Forelimb muscle (tissue), 1 donor: ENCODE measurements at places on chromosomes 2 and 18. TPM values are rescaled to one million over a fixed set of nuclear protein-coding genes. Genes with fewer than 3 reads are reported as not detected.

Gene ATP6V1C2
- polyA plus RNA-seq = 3.3 TPM

Gene RAB27B
- 0.61 TPM for polyA plus RNA-seq

Gene XDH
- polyA plus RNA-seq = not detected

- DNase-seq = no peak
Measured at GRCh38 chr18:75173738-75174137, 35.2 kb downstream of the PTGR3 start.

DNA sequence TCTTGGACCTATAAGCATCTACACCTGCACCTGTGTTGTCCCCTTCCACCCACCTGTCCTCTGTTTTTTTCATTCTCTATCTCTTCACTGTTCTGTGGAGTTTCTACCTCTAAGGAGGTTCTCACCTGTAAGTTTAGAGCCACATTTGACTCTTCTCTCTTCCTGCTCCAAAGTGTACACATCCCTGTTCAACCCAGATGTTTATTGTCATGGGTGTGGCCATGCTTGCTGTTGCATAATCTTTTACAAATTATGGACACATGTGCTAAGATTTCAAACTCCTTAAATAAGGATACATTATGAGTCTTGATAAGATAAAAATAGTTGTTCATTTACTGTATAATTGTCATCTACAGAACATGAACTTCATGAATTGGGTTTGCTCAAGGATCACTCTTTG is 27.6 kb downstream of the QPCT start:
- no peak for DNase-seq

- no peak for DNase-seq
Measured at GRCh38 chr18:32040936-32041335, 22.3 kb downstream of the RNF125 start.

DNA sequence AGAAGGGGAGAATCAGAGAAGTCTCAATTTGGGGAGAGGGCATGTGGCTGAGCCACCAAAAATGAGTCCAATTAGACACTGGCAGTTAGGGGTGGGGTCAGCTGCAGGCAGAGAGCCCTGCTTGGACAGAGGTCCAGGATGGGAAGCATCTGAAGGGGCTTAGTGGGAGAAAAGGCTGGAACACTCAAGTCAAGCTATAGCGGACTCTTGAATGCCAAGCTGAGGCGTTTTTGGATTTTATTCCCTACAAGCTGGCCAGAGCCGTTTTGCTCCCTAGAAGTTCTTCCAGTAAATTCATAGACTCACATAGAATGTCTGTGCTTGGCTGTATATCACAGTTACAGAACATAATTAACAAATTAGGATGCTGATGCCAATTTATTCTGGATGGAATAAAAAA is 172.8 kb downstream of the ACOXL start:
- DNase-seq = no peak

DNA sequence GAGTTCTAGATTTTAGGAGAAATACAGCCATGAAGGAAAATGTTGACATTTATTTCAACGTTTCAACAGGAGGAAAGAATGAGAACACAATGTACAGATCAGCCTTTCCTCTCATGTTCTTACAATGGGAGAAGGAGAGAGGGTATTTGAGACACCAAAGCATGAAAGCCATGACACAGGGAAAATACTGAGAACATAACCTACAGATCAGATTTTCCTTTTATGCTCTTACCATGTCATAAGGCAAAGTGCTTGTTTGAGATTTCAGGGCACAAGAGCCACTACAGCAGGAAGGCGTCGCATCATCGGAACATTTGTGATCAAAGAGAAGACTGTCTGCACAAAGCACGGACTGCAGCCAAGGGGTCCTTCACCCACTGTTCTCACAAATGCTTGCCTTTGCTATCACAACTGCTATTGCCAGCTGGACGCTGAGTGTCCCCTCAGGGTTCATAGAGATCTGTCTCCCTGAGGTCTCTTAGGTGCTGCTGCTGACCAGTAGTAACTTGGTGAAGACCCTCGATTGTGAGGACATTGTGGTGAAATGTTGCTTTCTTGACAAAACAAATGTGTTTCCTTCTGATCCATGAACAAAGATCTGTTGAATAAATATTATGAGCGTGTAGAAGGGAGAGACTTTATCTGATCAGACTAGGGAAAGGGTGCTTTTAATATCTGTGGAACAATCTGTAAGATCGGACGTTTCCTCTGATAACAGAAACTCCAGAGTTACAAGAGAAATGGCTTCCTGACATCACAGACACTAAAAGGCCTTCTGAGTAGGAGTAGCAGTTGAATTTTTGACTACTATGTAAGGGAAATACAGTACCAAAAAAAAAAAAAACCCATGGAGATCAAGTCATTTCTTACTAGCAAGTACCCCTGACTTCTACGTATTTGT is 6.4 kb upstream of the IL1RL1 start:
- no peak for DNase-seq

DNA sequence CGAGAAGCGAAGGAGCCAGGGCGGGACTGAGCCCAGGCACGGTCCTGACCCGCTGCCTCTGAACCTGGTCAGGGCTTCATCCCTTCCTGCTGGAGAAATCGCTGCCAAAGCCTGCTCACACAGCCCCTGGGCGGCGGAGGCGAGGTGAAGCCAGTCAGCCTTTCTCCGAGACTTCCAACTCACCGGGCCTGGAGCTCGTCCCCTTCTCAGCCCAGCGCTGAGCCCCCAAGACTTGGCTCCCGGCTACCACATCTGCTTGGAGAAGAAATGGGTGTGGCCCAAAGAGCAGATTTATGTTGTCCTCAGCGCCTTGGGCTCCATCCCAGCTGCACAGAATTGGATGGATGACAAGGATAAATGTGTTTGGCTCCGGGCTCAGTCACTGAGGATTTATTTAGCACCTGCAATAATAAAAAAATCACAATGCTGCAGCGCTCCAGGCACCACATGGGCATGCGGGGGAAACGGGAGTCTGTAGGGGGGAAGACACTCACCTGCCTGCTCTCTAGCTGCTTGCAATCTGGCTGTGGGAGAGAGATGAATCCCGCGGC is 64.9 kb downstream of the ACTR2 start:
- DNase-seq = no peak

- no peak for DNase-seq
Measured at GRCh38 chr18:3892152-3892551, 442.2 kb downstream of the TGIF1 start.

DNA sequence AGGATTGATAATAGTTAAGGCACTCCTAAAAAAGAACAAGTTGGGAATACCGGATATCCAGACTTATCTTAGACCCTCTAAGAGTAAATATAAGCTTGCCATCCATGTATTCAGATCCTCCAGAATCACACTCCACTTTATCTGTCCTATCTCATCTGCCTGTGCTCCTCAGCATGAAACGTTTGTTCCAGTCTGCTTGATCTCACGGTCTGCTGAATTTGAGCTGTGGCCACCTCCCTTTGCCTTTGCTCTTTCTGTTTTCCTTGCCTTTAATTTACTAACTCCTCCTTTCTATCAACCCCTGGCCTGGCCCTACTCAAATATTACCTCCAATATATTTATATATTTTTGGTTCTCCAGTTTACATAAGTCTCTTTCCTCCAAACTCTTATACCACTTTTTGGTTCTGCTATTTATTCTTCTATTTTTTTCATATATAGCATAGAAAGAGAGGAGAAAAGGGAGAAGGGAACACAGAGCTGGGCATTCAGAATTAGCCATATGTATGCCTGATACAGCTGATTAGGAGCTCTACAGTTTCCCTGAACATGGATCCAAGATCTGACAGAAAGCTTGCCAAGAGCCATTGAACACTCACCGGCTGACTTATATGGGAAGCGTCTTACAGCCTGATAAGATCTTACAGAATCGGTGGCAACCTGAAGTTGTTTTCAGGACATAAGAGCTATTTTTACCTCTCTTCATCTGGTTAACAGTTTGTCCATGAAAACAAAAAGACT is 21.8 kb upstream of the DNAJC27 start:
- no peak for DNase-seq

DNA sequence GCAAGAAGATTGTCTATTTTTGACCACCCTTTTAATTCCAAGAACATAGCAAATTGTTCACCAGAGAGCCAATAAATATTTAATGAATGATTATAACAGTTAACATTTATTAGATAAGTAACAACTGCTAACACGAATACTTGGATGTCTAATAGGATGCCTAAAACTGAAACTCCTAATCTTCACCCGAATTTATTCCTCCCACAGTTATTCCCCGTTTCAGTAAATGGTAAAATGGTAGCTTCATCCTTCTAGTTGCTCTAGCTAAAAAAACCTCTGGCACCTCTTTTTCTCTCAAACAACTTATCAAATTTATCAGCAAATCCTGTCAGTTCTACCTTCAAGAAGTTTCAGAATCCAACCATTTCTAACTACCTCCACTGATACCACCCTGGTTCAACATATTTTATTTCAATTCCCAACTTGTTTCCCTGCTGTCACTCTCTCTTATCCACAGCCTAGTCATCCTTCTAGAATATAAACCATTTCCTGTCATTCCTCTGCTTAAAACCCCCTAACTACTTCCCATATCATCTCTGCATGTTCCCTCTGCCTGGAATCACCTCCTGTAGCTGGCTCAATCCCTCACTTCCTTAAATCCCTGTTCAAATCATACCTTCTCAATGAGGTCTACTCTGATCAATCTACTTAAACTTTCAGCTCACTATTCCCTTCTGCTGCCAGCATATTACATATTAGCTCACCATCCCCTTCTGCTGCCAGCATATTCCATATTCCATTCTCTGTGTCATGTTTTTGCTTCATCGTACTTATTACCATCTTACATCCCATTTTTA is 93.8 kb downstream of the ROCK2 start:
- no peak for DNase-seq

Gene MAPRE2
- polyA plus RNA-seq = 20.0 TPM

DNA sequence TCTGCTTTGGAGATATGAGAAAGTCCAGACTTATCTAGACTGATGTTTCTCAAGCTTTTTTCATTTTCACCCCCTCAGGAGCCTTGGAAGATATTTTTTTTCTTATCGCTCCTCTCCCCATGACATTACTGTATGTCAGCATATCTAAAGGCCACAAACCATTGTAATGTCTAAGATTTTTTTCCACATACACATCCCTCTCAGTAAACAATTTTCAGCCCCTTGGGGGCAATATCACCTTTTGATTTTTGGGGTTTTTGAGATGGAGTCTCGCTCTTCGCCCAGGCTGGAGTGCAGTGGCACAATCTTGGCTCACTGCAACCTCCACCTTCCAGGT is 60.3 kb upstream of the REL start:
- no peak for DNase-seq

- no peak for DNase-seq
Measured at GRCh38 chr2:168916331-168916675, 15.2 kb downstream of the G6PC2 start.

DNA sequence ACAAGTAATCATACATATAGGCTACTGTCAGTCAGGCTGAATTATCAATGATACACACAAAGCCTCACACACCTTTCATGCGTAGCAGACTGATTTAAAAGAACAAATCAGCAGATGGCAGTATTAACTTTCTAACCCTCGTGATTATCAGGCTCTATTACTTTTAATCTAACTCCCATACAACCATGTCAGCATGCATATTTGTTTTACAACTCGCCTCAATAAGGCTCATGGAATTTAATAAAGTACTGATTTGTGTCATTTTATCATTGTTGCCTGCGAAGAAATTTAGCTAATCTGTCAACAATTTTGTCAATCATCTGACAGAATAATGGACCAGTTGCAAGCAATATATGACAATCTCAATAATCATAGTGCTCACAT is 82.8 kb downstream of the SLC25A12 start:
- DNase-seq = no peak

Gene AQP12A
- polyA plus RNA-seq = 0.76 TPM

DNA sequence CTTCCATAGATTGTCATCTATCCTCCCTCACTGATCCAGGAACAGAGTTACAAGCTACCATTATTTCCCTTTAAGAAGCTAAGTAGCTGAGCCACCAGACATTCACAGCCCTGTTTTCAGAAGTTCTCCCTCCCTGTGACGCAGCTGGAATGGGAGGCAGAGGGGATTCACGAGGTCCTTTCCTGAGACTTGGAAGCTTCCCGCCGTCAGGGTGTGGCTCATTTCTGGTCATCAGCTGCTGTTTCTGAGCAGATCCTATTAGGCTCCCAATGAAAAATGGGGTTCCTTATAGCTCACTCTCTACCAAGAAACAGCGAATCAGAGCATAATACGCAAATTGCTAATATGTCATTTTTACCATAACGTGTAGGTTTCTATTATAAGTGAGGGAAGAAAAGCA is 559.3 kb upstream of the ID2 start:
- no peak for DNase-seq

Gene GCG
- 15.6 TPM for polyA plus RNA-seq

DNA sequence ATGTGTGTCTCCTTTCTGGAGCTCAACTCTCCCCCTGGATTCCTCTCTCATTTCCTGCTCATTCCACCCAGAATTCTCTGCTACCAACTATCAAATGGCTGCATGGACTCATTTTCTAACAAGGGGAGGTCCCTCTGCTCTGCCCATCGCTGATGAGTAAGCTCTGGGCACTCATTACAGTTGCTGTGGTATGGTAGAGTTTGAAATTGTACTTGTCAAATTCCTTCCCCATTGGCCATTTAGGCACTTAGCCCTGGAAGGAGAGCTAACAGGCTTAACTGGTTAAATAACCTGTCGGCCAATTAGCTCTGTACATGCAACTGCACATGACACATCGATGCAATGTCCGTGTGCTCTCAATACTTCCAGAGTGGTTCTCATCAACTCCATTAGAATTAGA is 20.4 kb downstream of the COL6A3 start:
- DNase-seq = no peak

DNA sequence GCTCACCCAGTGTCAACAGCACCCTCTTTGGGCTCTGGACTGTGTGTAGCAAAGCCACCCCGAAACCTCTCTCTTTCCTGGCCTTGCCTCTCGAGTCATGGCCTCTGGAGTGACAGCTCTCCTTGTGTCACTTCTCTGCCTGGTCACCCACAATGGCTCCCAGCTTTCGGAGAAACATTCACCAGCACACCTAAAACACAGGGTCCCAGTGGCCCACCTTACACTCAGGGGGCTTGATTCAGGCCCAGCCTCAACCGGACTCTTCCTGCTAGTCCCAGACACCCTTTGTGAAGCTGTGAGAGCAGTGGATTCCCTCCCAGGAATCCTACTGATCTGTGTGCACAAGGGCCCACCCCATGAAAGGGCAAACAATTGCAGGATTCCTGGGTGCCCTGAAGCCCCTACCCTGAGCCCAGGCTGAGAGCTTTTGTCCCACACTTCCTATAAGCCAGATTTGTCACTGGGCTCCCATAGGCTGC is 137.2 kb upstream of the HAAO start:
- DNase-seq = no peak

Gene NCKAP5
- 3.3 TPM for polyA plus RNA-seq

GRCh38 chr18:13452871-13453680 is 234.5 kb downstream of the LDLRAD4 start:
- no peak for DNase-seq

GRCh38 chr18:63301434-63301833 is 18.1 kb downstream of the BCL2 start:
- no peak for DNase-seq

- no peak for DNase-seq
Measured at GRCh38 chr2:231671270-231672050, 36.9 kb upstream of the PTMA start.

DNA sequence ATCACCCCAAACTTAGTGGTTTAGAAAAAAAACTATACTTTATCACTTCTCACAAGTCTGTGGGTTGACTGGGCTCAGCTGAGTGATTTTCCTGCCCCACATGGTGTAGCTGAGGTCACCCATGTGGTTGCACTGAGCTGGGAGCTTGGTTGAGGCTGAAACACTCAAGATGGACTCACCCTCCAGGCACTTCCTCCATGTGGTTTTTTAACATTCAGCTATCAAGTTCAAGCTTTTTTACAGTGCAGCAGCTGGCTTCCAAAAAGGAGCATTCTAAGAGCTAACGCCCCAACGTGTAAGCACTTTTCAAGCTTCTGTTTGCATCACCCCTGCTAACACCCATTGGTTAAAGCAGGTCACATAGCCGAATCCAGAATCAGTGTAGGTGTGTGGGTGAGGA is 105.9 kb upstream of the CREB1 start:
- DNase-seq = no peak
